ENCODE measurements at places on chromosomes 7 and 10.

DNA sequence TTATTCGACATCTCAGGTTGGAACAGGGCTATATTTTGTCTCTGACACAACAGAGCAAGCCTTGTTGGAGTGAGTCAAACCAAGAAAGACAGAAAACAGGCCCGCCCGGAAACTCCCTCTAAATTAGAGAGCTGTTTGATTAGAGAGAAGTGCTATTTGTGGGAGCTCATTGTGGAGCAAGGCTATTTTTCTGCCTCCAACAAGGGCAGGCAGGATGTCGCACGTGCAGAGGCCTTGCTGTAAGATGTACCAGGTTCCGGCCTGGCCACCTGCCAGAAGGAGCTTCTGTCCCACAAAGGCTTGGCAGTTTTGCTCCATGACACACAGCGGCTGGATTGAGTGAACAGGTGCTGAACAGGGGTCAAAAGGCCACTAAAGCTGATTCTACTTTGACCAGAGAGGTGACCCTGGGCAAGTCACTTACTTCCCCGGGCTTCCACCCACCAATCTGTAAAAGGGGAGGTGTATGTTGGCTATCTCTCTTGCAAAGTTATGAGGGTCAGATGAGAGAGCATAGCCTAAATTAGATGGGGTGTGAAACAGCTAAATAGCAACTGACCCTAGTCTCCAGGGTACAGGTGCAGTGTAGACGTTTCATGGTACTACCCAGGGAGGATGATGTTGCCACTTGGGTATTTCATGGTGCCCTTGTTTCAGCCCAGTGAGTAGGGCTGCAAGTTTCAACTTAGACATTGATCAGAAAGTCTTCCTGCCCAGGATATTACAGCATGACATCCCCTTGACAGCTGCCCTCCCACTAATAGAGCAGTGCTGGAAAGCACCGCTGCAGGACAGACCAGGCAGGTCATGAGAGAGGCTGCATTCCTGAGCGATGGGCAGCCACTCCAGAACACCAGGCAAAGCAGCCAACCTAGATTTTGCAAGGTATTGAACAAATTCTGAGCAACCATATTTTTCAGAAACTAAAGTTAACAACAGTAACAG is 62.0 kb downstream of the VSTM4 start:
- DNase-seq, result no peak

GRCh38 chr7:5997210-5997808 is 11.5 kb downstream of the PMS2 start:
- no peak for DNase-seq

DNA sequence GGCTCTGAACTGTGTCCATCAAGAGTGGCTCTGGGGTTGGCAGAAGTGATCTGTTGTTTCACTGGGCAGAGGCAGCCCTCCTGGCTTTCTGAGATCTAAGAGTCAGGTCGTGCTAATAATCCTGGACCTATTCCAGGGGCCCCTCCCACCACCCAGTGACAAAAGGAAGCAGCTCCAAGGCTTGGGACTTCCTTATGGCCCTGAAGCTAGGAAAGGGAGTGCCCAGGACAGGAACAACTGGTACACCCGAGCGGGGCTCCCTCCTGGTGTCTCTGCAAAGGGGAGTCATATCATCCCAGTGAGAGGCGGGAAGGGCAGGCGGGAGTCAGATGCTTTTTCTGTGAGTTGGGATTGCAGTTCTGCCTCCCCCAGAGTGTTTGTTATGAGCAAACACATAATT is 32.3 kb downstream of the RPS24 start:
- DNase-seq, result no peak

- no peak for DNase-seq
Measured at GRCh38 chr10:44388641-44389040, 3.7 kb upstream of the CXCL12 start.

DNA sequence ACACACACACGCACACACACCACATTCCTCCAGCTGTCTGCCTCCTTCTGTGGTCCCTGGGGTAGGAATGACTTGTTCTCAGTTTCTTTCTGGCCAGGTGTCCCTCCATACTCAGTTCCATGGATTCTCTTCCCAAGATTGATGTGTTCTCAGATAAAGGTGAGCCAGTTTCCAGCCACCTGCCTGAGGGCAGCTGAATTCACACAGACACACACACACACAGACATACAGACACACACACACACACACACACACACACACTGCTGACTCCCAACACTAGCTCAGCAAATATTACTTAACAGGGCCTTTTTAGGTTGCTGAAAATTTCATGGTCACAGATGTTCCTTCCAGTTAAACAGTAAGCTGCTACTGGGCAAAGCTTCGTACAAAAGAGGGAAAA is 45.4 kb upstream of the GDF10 start:
- DNase-seq, result no peak

DNA sequence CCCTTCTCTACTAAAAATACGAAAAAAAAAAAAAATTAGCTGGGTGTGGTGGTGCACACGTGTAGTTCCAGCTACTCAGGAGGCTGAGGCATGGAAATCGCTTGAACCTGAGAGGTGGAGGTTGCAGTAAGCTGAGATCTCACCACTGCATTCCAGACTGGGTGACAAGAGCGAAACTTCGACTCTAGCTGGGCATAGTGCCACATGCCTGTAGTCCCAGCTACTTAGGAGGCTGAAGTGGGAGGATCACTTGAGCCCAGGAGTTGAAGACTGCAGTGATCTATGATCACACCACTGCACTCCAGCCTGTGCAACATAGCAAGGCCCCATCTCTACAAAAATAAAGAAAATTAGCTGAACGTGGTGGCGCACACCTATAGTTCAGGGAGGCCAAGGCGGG is 1.2 kb upstream of the SPACDR start:
- no peak for DNase-seq

GRCh38 chr10:46558392-46559185 is 2.1 kb upstream of the GPRIN2 start:
- no peak for DNase-seq

GRCh38 chr10:128003521-128003920 is 96.6 kb downstream of the PTPRE start:
- no peak for DNase-seq

GRCh38 chr10:34739915-34740314 is 75.2 kb downstream of the PARD3 start:
- DNase-seq, result no peak

GRCh38 chr7:43692582-43693373 is 36.5 kb downstream of the COA1 start:
- no peak for DNase-seq

- DNase-seq, result no peak
Measured at GRCh38 chr7:83985821-83986220, 208.8 kb downstream of the SEMA3A start.

GRCh38 chr10:76268530-76268929 is 837.1 kb downstream of the LRMDA start:
- DNase-seq, result no peak

DNA sequence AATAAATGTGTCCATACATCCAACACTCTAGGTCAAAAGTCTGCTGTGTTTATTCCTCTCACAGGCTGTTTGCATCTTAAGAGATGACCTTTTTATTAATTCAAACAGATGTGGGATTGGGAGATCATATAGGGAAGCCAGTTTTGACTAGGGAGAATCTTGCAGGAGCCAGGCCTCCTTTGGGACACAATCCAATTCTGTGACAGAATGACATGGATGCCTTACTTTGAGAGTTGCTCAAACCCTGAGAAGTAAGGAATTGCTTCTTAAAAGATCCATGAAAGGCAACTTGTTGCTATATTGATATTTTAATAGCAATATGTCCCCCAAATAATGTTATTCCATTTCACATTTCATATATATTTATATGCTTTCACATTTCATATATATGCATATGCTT is 53.5 kb upstream of the CACNB2 start:
- no peak for DNase-seq

DNA sequence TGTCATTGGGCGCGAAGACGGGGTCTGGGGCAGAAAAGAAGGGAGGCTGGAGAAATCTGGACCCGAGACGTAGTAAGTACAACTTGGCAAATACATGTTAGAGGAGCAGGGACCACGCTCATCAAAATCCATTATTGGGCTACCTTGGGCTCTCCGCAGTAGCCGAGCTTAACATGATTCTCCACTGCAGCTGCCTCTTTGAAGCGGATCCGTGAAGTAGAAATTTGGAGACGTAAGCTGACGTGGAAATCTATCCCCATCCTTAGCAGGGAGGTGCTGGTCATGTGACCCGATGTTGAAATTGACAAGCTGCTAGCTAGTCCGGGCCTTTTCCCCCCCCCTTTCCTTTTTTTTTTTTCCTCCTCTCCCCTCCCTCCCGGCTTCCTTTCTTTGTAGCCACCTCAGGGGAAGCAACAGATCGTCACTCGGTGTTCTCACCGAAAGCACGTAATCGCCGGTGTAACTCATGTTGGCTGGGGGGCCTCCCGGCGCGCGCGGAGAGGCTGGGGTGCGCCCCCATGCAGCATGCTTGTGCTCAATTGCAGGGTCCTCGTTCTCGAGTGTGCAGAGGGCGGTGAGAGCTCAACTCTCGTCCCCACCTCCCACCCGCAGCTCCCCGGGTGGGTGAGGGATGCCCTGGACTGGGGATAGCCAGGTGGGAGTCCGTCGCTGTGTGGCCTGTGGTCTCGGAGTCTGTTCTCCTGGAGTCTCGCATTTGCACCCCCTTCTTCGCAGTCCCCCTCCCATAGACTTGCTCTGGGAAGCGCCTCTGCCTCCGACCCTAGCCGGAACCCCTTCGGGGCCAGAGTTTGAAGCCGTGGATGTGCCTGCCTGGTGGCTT is at the start of gene HOXA11:
Gene HOXA11, minus strand, starts transcription at position 220 of the 841 bp plus-strand sequence. Its CDS starts 88 bp downstream, at position 132.
- DNase-seq, result no peak

- DNase-seq, result no peak
Measured at GRCh38 chr7:32658034-32658433, 162.7 kb downstream of the AVL9 start.

- DNase-seq, result no peak
Measured at GRCh38 chr10:101789686-101790085, 6.4 kb upstream of the NPM3 start.

GRCh38 chr7:134514663-134515062 is 12.7 kb upstream of the AKR1B10 start:
- DNase-seq, result no peak

- DNase-seq, result no peak
Measured at GRCh38 chr10:99711129-99711719, 20.7 kb downstream of the COX15 start.

- DNase-seq, result no peak
Measured at GRCh38 chr10:131685576-131685975, 215.2 kb upstream of the PPP2R2D start.

All from stimulated activated CD4-positive, alpha-beta T cell treated with anti-CD3 and anti-CD28 coated beads, TNF-alpha, amount 100 ng/mL, for 1 hour (primary cell).